AG10803 (cell line): ENCODE measurements at places on chromosomes 11 and 22.

GRCh38 chr11:3227568-3228444, 4.4 kb downstream of the MRGPRE start:
- DNase-seq = no peak

DNA sequence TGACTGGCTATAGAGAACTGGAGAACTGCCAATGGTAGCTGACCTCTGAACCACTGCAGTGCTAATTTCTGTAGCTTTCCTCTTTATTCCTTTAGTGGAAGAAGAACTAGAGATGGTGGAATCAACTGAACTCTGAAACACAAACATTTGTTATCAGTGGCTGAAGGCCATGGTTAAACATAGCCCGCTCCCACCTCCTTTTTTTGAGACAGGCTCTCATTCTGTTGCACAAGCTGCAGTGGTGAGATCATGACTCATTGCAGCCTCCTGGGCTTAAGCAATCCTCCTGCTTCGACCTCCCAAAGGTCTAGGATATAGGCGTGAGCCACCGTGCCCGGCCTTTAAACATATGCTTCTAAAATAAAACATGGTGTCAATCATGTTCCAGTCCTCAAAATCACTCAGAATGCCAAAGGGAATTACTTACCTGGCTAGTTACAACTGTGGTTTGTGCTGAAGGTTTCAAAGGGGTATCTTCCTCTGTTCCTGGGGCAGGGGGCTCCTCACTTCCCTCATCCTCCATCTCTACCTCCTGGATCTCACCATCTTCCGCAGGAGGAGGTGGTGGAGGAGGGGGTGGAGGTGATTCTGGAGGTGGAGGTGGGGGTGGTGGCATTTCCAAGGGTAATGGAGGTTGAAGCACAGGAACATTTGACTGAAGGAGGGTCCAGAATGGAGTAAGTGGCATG, 9.0 kb upstream of the AGBL2 start:
- peak; percentile 42 for DNase-seq

DNA sequence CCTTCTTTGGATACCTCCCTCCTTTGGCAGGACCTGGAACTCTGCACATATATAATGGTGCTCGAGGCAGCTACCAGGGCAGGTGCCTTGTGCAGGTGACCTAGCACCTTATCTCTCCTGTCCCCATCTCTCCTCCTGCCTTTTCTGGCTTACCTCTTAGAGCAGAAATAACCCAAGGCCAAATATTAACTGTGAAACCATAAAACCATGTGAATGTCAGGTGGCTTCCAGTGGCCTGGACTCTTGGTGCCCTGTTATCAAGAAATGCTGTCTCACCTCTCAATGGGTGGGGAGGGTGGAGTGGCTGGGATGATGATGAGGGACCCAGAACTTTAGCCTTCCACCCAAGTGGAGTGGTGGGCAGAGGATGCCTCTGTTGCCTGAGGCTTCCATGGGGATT, 42.9 kb downstream of the YWHAH start:
- no peak for DNase-seq

GRCh38 chr22:26718905-26719304, 61.5 kb downstream of the MIAT start:
- peak; percentile 99 for DNase-seq

DNA sequence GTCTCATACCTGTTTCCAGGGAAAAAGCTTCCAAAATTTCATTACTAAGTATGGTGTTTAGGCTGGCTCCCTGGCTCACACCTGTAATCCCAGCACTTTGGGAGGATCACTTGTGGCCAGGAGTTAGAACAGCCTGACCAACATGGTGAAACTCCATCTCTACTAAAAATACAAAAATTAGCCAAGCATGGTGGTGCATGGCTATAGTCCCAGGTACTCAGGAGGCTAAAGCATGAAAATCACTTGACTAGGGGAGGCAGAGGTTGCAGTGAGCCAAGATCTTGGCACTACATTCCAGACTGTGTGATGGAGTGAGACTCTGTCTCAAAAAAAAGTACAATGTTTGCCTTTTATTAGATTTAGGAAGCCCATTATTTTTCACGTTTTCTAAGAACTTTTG, 331.5 kb upstream of the CCDC90B start:
- DNase-seq = no peak

- DNase-seq = peak; percentile 81
These were observed 22.1 kb upstream of the CTR9 start for GRCh38 chr11:10728789-10729472.

DNA sequence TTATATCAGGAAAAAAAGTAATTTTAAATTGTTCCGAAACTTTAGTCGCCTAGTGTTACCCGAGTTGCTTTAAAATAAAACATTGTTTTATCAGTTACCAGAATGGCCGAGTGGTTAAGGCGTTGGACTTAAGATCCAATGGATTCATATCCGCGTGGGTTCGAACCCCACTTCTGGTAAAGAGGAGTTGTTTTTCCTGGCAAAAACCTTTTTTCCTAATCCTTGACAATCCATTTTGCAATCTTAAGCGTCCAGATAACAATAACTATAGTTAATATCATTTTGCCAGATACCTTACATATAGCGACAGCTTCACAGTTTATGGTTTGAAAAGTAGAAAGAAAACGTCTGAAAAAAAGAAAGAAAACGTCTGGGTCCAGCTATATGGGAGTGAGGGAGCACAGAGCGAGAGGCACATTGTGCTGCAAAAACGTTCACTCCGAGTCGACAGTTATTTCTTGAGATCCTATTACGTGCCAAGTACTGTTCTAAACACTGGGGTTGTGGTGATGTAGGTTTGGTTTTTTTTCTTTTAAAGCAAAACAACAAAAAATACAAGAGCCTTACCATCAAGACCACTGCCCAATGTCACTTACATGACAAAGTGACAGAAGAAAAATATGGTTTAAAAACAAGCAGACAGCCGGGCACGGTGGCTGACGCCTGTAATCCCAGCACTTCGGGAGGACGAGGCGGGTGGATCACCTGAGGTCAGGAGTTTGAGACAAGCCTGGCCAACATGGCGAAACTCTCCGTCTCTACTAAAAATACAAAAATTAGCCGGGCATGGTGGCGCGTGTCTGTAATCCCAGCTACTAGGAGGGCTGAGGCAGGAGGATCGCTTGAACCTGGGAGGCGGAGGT, 40.6 kb downstream of the OR4D9 start:
- DNase-seq = peak; percentile 87

- no peak for DNase-seq
These were observed 70.2 kb upstream of the GDPD4 start for GRCh38 chr11:77371646-77372045.
